ENCODE measurements at places on chromosomes 16 and 17.

DNA sequence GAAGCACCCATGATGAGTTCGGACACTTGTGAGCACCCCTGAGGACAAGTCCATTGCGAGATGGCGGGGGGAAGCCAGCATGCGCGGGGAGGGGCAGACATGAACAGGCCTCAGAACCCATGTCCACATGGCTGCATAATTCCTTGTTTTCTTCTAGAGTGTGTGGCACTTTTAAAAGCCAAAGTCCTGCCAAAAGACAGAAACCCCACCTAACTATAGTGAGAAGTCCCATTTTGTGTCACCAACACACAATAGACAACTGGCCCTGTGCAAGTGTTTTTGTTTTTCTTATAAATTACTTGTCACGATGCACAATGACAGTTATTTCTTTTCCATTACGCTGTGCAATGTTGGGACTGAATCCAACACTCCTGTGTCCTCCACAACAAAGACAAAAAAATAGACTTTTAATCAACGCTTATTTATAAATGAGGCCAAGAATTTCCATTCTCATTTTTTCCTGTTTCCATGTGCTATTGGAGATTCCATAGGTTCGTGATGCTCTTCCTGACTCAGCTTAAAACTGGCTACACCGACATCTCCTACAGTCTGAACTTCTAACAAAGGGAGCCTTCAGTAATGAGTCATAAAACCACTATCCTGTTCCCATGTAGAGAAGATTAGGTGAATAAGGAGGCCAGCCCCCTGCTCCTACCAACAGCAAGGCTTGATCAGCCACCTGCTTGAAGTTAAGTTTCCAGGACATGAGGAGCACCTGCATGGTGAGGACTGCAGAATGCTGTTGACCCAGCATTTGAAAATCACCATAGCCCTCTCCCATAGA lies 98.9 kb downstream of the ZNF423 start:
- DNase-seq, result no peak

DNA sequence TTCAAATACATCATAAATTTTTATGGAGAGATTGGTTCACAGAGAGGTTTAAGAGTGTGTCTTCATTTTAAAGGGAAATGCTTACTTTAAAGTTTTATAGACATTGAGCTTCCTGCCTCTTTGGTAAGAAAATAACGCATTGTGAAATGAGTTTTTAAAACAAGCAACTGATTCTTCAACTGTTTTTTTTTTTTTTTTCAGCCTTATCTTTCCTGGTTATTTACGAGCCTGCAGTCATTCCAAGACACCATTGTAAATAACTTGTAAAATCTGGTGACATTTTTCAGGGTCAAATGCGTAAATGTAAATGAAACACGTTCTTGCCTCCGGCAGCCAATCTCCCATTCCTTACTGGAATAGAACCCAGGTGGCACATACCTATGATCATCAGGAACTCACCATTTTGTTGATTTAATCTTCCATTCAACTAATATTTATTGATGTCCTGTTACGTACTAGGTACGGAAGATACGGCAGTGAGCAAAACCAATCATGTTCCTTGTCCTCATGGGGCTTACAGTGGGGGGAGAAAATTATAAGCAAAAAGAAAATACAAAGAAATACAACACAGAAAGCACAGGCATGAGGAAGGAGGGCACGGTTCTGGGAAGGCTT lies 33.2 kb upstream of the CDYL2 start:
- DNase-seq, result no peak

- no peak for DNase-seq
Measured at GRCh38 chr17:44119062-44119461, 4.4 kb downstream of the HDAC5 start.

DNA sequence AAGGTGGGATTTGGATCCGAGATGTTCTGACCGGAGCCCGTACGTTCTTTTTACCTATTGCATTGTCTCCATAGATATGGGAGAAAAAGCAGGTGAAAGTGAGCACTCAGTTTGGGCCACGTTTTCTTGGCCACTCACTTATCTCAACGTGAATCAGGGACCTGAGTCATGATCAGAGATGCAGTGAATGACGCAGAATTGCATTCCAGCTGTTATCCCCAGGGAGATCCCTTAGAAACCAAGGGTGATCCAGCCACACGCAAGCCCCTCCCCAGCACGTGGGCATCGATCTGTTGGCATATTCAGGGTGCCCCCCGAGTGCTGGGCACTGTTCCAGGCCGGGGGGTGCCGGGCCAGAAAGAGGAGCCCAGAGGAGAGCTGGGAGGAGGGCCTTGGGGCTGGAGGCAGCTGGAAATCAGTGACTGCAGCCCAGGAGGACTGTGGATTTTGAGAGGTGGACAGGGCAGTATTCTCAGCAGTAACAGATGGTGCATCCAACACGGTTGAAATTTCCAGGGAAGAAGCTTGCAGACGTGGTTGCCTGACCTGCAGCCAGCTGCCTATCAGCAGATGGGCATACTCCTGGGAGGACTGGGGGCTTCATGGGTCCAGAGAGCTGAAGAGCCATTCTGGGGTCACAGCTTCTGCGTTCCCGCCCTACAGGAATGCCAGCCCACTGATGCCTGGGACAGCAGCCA lies 87.2 kb upstream of the CACNG5 start:
- DNase-seq, result no peak

DNA sequence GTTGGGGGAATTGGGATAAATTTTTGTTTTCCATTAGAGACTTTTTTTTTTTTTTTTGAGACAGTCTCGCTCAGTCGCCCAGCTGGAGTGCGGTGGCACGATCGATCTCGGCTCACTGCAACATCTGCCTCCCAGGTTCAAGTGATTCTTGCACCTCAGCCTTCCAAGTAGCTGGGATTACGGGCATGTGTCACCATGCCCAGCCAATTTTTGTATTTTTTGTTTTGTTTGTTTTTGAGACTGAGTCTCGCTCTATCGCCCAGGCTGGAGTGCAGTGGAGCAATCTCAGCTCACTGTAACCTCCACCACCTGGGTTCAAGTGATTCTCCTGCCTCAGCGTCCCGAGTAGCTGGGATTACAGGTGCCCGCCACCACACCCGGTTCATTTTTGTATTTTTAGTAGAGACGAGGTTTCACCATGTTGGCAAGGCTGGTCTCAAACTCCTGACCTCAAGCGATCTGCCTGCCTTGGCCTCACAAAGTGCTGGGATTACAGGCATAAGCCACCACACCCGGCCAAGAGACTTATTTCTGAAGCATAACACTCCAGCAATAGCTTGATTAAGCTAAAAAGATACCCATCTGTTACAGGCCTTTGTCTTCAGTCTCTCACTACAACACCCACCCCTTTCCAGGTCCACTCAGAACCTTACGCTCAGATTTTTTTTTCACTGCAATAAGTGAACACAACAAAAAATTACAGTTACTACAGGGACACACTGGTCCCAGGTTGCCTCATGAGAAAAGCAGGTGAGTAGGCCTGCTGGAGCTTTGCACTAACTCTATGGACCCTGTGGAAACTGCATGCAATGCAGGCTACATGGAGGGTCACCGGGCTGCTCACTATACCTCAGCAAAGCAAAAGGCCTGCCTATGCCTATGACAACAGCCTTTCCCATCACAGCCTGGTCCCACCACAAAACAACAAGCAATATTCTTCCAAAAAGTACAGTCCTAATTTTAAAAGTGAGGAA lies 34.6 kb downstream of the KANSL1 start:
- DNase-seq, result no peak

- DNase-seq, result no peak
Measured at GRCh38 chr17:48523010-48523409, 7.8 kb downstream of the HOXB1 start.
